ENCODE measurements at places on chromosomes 16 and 17.

GRCh38 chr16:4984174-4984990, 26.3 kb downstream of the SEC14L5 start:
- DNase-seq = no peak

- DNase-seq = no peak
Measured at GRCh38 chr16:24571096-24571495, 31.7 kb downstream of the RBBP6 start.

GRCh38 chr17:29615492-29616299, 7.0 kb downstream of the CORO6 start:
- peak; percentile 53 for DNase-seq

DNA sequence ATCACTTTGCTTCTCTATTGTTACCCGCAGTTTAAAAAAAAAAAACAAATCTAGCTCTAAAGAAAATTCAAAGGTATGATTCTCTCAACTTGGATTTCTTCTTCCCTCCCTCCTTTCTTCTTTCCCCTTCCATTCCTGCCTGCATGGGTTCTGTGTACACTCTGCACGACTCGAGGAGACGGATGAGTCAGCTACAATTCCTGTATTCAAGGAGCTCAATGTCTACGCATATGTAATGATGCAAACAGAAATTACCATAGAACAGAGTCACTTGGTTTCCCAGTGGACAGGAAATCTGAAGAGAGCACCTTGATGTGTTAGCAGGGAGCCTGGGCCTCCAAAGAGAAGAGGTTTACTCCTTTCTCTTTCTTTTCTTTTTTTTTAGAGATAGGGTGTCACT, 92.3 kb downstream of the VPS53 start:
- DNase-seq = no peak

GRCh38 chr17:74968361-74968780, 4.2 kb downstream of the HID1 start:
- DNase-seq = no peak

Data from amygdala (tissue), 56 donors.